Right renal pelvis (tissue), 4 donors: ENCODE measurements at places on chromosomes 13 and 19. TPM values are rescaled to one million over a fixed set of nuclear protein-coding genes. Genes with fewer than 3 reads are reported as not detected.

DNA sequence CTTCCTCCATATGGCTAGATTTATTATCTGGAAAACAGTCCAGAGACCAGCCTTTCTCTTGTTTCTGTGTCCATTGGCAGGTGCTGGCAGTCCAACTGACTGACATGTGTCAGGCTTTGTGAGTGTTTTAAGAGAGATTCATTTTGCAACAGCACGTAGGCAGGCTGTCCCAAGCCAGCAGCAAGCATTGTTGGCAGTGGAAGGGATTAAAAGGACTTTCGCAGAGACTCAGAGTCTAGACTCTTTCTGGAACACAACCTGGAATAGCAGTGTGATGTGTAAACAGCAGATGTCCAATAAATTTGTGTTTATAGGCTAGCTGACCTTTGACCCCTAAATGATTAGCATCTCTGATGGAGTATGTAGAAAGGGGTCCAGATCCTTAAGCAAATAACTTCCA lies 222.2 kb upstream of the SERP2 start:
- DNase-seq: no peak

- no peak for DNase-seq
Measured at GRCh38 chr13:49810567-49811526, 18.4 kb upstream of the KPNA3 start.

GRCh38 chr13:49820591-49821215 lies 28.2 kb upstream of the KPNA3 start:
- no peak for DNase-seq

ATP8A2 gene
- polyA plus RNA-seq: 5.5 TPM

TSEN34 gene
- polyA plus RNA-seq: 68.5 TPM

LRFN3 gene
- 16.9 TPM for polyA plus RNA-seq

FAM83E gene
- 1.6 TPM for polyA plus RNA-seq
